ENCODE measurements at places on chromosomes 13 and 19.

- DNase-seq: no peak
Measured at GRCh38 chr13:75329723-75330122, 152.2 kb downstream of the TBC1D4 start.

- peak; percentile 38 for DNase-seq
Measured at GRCh38 chr13:49976314-49977258, 20.3 kb upstream of the TRIM13 start.

DNA sequence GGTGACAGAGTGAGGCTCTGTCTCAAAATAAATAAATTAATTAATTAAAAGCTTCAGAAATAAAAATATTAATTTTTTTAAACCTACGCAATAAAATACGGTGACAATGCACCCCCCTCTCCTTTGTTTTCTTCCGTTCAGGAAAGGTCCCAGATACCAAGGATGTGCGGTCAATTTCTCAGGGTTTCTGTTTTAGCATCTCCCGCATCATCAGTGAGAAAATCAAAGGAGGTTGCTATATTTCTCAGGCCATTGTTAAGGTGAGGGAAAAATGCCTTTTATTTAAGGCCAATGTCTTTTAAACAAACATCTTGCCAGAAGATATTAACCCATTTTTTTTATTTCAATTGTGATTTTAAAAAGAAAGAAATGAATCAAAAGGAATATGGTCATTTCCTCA, 111.7 kb downstream of the INSR start:
- DNase-seq: no peak

GRCh38 chr19:40256512-40256911, 28.6 kb downstream of the AKT2 start:
- DNase-seq: no peak

DNA sequence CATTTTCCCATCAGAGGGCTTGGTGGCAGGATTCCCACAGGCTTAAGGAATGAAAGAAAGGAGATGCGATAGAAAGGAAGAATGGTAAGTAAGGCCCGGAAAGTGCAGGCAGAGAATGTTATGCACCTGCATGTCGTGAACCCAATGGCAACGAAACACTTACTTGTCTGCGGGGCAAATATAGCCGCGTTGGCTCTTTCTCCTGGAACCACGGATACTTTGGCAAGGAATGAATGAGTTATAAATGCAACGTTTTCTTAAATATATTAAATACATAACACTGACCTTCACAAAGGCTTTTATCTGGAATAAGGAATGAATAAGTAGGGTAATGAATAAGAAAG, 192.1 kb downstream of the KATNAL1 start:
- no peak for DNase-seq

- no peak for DNase-seq
Measured at GRCh38 chr19:7265963-7266362, 28.3 kb downstream of the INSR start.

DNA sequence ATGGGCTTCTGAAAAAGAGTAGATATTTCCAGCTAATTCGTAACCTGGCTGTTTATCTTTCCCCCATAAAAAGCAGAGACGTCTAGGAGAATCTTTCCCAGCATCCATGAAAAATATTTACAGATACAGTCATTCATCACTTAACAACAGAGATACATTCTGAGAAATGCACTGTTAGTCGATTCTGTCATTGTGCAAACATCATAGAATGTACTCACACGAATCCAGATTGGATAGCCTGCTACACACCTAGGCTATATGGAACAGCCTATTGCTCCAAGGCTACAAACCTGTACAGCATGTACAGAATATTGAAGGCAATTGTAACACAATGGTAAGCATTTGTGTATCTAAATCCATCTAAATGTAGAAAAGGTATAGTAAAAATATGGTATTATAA, 530.2 kb upstream of the NBEA start:
- DNase-seq: no peak

DNA sequence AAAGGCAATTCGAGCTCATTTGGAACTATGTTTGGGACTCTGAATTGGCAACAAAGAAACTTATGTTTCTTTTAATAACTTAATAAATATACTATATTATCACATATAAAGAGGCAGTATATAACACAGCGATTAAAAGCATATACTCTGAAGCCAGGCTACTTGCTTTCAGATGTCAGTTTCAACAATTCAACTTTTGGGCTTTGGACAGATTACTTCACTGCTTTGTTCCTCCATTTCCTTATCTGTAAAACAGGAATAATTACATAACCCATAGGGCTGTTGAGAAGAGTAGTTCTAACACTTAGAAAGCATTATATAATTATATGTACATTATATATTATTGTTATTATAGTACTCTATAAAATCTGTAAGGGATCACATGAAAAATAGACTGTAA, 107.2 kb downstream of the EDNRB start:
- no peak for DNase-seq

- DNase-seq: no peak
Measured at GRCh38 chr19:53892981-53893325, 11.0 kb downstream of the PRKCG start.

DNA sequence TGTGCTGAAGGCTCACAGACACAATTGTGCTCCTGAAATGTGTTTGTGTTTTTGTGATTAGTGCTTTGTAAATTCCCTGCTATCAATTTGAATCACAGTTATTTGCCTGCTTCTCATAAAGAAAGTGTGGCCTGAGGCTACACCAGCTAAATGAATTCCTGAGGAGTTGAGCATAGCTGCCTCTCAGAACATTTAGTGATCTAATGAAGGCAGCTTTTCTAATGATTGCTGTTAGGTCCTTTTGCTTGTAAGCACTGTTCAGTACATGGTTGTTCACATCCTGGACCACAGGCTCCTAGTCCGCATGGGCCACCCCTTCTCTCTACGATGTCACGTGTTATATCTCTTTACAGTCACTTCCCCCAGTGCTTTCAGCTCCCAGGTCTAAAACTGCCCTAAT, 238.2 kb downstream of the B3GLCT start:
- no peak for DNase-seq

GRCh38 chr13:29948244-29948643, 97.8 kb upstream of the UBL3 start:
- no peak for DNase-seq

GRCh38 chr19:7575434-7576040, 20.1 kb upstream of the CAMSAP3 start:
- no peak for DNase-seq

DNA sequence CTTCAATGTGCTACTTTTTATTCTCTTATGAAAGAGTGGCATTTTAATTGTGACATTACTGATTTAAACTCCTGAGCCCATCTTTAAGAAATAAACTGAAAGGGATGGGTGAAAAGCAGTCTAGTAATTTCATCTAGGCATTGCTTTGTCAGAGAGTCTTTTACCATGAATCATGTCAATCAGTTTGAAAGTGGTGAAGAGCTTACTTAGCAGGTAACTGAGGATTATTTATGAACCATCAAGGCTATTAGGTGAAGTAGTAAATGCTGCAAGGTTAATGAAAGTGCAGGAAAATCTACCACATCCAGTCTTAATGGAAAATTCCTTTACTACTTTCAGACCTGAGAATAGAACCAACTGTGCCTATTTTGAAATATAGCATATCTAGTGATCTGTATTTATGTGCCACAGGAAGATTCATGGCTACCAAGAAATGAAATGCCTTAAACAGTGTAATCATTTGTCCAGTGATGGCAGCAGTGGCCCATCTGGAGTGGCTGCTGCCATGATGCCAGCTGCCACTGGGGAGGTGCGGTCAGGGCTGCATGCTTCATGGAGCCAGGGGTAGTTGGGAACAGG, 368.9 kb downstream of the SLITRK6 start:
- DNase-seq: no peak

GRCh38 chr13:63731896-63732295, 2316.2 kb upstream of the PCDH20 start:
- DNase-seq: no peak

DNA sequence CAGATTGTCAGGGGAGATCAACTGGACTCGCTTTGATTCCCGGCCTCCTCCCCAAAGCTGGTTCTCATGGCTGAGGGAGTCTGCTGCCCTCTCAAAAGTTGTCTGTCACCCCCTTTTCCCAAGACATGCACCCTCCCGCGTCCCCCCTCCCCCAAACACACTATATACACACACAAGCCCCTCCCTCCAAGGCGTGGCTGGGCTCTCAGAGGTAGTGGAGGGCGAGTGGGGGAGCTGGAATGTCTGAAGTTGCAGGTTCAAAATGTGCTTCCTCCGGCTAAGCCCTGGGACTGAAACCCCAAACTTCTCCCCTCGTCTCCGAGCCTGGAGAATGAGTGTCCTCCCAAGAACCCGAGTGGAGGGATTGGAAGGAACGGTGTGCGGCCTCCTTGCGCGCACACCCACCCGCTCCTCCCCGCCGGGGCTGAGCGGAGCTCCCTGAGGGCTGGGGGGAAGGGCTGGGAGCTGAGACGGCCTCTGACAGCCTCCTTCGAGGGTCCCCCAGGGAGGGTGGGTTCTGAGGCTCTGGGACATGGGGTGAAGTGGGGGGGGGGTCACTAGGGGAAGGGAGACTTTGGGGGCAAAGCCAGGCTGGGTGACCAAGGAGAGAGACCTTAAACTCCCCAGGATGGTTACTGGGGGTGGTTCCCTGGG, 9.9 kb upstream of the MEIS3 start:
- no peak for DNase-seq

GRCh38 chr13:99406799-99407201, 94.5 kb upstream of the TM9SF2 start:
- no peak for DNase-seq

DNA sequence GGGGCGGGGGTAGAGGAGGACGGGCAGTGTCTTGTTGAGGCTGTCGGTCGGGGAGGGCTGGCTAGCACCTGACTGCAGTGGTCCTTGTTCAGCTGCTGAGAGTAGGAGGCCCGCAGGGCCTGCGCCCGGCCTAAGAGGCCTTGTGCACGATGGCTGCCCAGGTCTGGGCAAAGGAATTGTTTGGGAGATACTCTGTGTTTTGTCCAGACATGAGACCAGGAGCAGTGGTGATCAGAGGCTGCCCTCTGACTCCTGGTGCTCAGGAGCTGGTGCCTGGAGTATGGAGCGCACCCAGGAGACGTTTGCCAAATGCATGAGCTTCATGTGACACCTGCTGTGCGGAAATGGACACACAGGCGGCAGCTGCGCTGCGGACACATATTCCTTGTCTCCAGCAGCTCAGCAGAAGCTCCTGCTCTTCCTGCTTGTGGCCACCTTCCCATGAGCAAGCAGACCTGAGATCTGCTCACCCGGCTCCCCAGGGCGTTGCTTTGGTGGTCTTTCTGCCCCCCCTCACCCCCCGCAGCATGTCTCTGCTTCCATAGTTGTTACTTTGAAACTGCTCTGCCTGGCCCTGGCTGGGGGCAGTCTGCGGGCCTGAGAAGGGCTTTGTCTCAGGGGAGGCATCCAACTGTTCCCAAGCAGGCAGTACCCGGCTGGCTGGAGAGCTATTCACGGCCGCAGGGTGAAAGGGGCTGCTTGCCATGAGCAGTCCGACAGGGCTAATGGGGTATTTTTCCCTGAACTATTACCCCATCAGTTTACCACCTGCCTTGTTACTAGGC, 163.9 kb downstream of the TEX29 start:
- DNase-seq: no peak

- DNase-seq: no peak
Measured at GRCh38 chr19:21484631-21485030, 20.8 kb upstream of the ZNF429 start.

- DNase-seq: no peak
Measured at GRCh38 chr13:110713981-110714796, 689 bp downstream of the ING1 start.

GRCh38 chr13:34698945-34699344, 243.1 kb upstream of the NBEA start:
- DNase-seq: no peak

GRCh38 chr13:28750187-28751045, 31.6 kb upstream of the SLC46A3 start:
- DNase-seq: no peak

DNA sequence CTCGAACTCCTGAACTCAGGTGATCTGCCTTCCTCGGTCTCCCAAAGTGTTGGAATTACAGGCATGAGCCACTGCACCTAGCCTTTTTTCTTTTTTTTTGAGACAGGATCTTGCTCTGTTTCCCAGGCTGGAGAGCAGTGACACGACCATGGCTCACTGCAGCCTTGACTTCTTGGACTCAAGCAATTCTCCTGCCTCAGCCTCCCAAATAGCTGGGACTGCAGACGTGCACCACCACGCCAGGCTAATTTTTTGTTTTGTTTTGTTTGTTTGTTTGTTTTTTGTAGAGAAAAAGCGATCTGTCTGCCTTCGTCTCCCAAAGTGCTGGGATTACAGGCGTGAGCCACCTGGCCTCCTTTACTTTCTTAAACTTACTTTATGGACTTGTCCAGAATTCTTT, 6.5 kb upstream of the SIN3B start:
- no peak for DNase-seq

GRCh38 chr19:21323000-21323399, 6.2 kb downstream of the ZNF708 start:
- no peak for DNase-seq

GRCh38 chr13:50990065-50990817, 80.7 kb downstream of the RNASEH2B start:
- DNase-seq: no peak

GRCh38 chr13:98226496-98226895, 49.4 kb upstream of the RNF113B start:
- no peak for DNase-seq

- DNase-seq: no peak
Measured at GRCh38 chr13:29835280-29836061, 14.9 kb downstream of the UBL3 start.

DNA sequence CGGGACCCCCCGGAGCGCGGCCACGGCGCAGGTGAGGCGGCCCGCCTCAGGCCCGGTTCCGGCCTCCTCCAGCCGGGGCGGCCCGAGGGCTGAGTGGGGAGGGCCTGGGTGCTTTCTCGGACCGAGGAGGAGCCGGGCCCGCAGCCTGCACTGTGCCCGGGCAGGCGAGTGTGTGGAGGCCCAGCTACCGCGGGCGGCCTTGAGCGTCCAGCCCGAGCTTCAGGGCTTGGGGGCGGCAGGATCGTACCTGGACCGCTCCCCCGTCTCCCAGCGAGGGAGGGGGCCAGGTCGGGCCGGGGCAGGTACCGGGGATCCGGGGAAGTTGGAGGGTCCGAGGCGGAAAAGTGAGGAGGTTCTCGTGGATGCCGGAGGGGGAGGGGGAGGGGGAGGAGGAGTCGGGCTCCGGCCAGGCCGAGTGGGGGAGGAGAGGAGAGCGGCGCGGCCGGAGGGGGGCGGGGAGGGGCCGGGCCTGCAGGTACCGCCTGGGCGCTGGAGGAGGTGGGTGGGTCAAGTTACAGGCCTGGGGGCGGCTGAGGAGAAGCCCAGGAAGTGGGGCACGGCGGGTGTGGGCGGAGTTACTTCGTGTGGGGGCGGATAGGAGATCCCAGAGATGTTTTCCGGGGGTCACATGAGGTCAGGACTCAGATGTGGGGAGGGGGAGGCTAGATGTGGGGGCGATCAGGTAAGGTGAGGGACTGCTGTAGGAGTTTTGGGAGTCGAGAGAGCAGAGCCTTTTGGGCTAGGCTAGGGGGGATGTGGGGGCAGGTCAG, 545 bp downstream of the NACC1 start:
- DNase-seq: peak; percentile 84

All from HTR-8/SVneo (cell line).